CD4-positive, alpha-beta T cell treated with Interleukin-15 for 4 hours (primary cell): ENCODE measurements at places on chromosomes 7 and 10.
A peak's percentile ranks its signal among the peaks of the same experiment; 100 is the strongest.

DNA sequence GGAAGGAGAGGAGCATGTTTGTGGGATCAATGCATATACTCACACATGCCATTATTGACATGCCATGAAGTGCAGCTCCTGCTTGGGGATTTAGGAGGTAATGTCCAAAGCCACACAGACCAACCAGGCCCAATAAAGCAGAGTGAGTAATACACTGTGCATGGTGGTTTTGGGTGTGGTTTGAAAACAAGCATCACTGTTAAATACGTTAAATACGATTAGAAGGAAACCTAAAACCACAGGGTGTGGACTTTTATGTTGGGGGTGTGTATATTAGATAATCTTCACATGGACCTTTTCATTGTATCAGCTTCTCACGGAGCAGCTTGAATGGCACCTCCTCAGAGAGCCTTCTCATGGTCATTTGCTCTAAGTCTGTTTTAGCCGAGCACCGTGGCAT is 10.4 kb upstream of the EIF3A start:
- DNase-seq: peak; percentile 83

DNA sequence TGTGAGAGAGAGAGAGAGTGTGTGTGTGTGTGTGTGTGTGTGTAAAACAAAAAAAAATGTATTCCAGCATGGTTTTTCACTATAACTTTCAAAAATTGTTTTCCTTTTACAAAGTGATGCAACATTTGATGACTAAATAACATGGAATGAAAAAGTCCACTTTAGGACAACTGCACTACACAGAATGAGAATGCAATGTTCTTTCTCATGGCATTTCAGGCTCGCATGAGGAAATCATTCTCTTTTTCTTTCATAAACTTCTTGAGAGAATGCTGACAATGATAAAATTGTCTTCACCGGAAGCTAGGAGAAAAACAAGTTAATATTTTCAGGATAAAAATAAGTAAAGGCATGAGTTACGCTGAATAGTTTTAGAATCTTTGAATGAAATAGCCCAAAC is 53.7 kb downstream of the SLC16A12 start:
- no peak for DNase-seq

DNA sequence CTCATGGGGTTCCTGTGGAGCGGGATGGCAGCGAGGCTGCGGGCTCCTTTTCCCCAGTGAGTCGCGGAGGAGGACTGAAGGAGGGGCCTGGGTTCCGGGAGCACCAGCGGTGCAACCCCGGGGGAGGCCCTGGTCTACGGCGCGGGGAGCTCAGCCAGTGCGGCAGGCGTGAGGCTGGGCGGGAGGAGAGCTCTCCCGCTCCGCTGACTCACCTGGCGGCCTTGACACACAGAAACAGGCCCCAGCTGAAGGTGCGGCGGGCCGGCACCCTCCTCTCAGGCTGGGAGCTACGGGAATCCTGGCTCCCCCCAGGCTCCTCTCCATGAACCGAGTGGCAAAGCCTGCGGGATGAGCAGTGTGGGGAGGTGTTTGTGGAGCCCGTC is 6.8 kb upstream of the NOM1 start:
- no peak for DNase-seq

GRCh38 chr7:128131115-128131514 is 99.9 kb upstream of the LRRC4 start:
- no peak for DNase-seq

- no peak for DNase-seq
Measured at GRCh38 chr10:77531441-77532001, 106.1 kb downstream of the KCNMA1 start.
